Stimulated activated CD4-positive, alpha-beta T cell treated with anti-CD3 and anti-CD28 coated beads, Interleukin-4, amount 100 ng/mL, for 48 hours (primary cell): ENCODE measurements at places on chromosomes 1 and 21.

DNA sequence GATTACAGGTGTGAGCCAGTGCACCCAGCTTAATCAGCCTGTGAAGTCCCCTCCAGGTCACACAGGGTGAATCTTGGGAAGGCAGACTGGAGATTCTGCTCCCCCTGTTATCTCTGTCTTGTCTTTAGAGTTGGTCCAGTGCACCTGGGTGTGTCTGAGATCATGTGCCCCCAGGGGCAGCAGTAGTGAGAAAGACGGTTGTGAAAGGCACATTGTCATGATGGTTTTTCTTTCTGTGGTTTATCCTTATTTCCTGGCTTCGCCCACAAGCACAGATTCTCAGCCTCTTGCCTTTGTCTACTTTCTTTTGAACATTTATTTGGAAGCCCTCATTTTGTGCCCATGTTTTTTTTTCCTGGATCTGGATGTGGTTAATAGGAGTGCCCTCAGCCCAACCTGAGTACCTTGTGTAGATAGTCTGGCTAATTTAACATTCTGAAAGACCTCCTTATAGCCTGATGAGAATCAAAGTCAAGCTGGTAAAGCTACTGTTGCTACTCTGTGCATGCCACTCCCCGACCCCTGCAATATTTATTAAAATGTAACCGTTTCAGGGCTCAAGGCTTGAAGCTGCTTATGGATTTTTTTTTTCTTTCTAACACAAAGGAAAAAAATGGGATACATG is 23.7 kb downstream of the UCK2 start:
- DNase-seq, result no peak

GRCh38 chr1:111332190-111332589 is 41.5 kb downstream of the CHIA start:
- DNase-seq, result no peak

DNA sequence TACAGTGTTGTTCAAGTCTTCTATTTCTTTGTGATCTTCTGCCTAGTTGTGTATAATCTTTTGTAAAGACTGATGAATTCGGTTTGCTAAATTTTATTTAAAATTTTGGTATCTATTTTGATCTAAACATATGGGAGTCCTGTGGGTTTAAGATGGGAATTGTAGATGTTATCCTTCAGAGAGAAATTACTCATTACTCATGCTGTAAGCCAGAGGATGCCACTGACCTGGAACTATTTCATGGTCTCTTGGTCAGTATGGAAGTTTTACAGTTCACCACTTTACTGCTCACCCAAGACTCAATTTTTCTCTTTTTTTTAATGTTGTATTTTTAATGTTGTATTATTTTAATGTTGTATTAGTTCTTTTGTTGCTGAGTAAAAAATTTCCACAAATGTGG is 138.6 kb upstream of the B3GALT2 start:
- DNase-seq, result no peak

DNA sequence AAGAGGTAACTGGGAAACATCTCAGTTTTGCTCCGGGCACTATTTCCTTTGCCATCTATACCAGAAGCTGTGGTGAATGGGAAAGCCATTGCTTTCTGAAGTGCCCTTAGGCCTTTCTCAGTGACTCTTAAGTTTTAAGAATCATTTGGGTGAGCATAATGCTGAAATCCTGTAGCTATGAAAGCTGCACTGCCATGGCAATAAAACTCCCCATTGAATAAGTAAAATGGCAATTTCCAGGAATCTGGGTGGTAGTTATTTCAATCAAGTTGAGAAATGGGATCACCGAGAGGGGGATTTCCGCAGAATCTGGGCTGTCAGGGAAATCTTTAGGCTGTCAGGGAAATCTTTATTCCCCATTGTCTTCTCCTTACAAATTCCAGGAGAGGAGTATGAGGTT is 26.8 kb upstream of the MACF1 start:
- DNase-seq, result no peak

GRCh38 chr1:212698467-212699103 is 1.1 kb downstream of the BATF3 start:
- no peak for DNase-seq

- no peak for DNase-seq
These were observed 59.1 kb downstream of the EDN2 start for GRCh38 chr1:41425369-41425768.

DNA sequence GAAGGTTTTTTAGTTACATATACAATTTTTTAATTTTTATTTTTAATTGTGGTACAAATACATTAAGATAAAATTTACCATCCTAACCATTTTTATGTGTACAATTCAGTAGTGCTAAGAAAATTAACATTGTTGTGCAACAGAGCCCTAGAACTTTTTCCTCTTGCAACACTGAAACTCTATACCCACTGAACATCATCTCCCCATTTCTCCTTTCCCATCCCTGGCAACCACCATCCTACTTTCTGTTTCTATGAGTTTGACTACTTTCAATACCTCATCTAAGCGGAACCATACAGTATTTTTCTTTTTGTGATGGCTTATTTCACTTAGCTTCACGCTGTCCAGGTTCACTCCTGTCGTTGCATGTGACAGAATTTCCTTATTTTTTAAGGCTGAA is 54.1 kb downstream of the PALMD start:
- DNase-seq, result no peak

GRCh38 chr1:235571482-235571881 is 67.2 kb upstream of the B3GALNT2 start:
- no peak for DNase-seq

DNA sequence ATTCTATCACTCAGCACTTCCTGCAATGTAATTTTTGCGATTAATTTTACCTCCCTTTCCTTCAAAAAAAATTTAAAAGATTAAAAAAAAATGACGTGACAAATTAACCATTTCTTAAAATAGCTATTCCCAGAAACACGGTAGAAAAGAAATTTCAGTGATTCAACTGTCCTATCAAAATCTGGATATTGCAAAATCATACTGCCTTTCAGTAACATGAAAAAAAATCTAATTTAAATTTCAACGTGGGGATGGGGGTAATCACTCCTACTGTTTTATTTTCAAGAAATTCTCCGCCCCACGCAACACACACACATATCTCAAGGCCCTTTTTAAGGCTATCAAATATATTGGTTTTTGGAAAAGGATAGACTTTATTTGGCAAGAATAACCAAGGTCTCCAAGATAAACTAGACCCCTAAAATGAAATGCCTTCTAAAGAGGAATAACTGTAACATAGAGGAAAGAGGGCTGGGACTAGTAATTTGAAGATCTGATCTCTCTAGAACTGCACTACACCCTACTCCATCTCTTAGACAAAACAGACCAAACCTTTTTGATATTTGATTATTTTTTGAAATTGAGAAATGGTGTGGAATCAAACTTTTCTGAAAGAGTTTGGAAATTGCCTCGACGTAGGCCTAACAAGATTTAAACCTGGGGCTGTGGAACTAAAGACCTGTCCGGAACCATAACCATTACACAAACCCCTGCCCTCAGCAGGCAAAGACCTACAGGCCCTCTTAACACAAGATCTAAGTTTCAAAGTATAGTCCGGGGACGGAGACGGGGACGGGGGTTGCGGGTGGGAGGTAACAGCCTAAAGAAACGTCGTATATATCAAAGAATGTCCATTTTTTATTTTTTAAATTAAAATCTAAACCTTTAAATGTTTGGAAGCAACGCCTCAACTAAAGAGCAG is 941 bp downstream of the ARNT start:
- no peak for DNase-seq

- no peak for DNase-seq
These were observed 1367.2 kb downstream of the KCNT2 start for GRCh38 chr1:195241066-195241465.

DNA sequence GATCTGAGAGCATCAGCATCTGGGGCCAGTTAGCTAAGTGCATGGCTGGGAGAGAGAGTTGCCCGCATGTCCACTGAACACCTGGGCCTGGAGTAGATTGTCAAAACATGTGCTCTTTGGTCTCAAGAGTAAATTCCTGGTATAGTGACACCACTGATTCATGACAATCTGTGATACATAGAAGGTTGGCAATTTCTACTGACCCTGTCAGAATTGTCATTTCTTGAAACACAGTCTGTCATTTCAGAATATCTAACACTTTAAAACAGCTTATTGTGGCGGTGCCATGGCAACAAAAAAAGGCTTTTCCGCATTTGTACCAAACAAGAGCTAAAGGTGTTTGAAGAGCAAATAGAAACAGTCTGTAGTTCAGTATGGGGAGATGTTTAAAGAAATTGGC is 186.4 kb upstream of the FAM78B start:
- no peak for DNase-seq

GRCh38 chr1:201023920-201024624 is 558 bp upstream of the KIF21B start:
- no peak for DNase-seq

- no peak for DNase-seq
These were observed 573.3 kb downstream of the PTPRU start for GRCh38 chr1:29809446-29810120.

DNA sequence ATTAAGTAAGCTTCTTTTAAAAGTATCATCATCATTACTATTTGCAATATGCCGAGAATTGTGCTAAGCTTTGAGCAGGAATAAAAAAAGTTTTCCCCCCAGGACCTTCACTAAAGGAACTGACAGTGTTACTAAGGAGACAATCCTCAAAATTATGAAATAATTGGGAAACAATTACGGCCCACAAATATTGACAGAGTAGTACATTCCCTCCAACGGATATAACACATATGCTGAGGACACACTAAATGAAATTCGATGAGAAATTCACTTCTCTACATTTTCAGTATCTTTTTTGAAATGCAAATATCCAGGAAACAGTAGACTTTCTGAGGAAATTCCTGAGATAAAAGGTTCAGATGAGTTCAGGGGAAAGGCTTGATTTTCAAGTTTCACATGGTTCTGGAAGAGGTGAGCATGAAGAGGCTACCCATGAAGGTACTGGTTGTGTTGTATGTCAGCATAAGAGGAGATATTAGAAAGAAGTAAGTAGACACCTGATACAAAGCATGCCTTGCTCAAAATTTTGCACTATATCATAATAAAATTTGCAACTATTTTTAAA is 171.2 kb upstream of the NR5A2 start:
- DNase-seq, result no peak
